ENCODE measurements at places on chromosomes 7 and 10.

DNA sequence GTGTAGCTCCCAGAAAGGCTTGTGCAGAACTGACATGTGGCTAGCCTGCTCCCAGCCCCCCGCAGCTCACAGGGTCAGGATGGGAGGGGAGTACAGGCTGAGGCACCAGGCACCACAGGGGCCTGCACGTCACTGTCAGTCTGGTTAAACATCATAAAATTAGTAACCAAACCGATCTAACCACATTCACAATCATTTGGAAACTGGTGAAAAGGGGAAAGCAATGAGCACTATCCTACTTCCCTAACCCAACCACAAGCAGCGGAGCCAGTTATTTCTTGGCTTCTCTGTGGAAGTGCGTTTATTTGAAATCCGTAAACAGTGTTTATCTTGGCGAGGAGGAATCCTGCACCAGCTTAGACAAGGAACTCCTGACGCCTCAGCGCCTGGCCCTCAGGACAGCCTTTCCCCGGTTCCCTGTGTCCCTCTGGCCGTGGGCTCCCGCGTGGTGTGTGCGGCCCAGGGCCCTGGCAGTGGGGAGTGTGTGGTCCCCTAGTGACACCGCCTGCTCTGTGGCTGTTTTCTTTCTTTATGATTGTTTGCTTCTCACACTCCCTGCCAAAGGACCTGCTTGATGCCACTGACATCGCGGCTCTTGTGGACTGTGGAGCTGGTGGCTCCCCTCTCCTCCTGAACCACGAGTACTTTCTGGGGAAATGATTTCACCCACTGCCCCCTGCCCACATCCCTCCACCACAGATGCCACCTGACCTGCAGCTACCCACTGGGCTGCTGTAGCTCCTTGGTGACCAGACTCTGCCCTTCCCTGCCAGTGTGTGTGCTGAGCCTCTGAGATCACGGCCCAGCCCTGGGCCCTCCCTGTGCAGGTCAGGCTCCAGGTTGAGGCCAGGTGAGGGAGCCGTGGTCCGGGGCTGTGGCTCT is 38.0 kb downstream of the INPP5A start:
- DNase-seq: peak; percentile 61

GRCh38 chr7:100965723-100966541 is 3.4 kb upstream of the MUC12 start:
- no peak for DNase-seq

DNA sequence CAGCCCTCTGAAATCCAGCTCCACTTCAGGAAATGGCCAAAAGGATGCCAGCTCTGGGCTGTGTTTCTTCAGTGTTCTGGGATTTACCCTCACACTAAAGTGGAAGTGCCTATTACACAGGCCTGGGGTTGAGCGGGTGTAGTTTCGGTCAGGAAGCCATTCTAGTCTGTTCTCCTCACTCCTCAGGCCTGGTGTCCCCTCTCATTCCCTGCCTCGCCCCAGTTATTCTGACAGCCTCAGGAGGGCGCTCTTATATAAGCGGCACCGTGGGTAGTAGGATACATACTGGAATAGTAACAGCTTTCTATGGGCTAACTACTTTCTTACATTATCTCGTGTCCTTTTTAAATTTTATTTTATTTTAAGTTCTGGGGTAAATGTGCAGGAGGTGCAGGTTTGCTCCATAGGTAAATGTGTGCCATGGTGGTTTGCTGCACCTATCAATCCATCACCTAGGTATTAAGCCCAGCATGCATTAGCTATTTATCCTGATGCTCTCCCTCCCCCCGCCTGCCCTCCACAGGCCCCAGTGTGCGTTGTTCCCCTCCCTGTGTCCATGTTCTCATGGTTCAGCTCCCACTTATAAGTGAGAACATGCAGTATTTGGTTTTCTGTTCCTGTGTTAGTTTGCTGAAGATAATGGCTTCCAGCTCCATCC is 12.2 kb upstream of the LGI1 start:
- DNase-seq: no peak

- no peak for DNase-seq
These were observed 55.8 kb downstream of the RBM17 start for GRCh38 chr10:6144406-6145165.

DNA sequence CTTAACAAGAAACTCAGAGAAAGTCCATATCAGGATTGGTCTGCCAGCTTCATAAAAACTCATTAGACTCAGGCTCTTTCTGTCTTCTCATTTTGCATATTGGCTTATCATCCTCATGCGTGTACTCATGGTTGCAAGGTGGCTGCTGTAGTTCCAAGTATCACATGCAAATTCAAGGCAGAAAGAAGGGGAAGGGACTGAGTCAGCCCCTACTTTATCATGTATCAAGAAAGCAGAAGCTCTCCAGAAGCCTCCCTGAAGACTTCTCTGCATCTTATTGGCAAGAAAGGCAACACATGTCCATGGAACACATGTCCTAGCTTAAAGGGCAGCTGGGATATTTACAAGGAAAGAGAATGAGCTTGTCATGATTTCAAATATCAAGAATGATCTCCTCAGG is 19.4 kb upstream of the EZH2 start:
- DNase-seq: no peak

DNA sequence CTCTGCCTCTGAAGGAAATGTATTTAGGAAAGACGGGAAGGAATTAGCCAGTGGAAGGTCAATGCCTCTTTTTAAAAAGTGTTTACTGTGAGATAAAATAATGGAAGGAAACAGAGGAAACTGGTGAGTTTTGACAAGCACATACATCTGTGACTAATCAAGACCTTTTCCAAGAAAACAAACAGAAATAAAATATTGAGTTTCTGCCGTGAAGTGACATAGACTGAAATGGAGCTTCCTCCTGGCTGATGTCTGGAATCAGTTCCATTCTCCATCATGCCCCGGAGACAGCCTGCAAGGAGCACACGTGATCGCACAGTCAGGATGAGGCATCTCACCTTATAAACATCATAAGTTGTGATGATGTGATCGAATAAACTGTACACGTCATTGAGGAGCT is 30.7 kb downstream of the TECTB start:
- DNase-seq: no peak

DNA sequence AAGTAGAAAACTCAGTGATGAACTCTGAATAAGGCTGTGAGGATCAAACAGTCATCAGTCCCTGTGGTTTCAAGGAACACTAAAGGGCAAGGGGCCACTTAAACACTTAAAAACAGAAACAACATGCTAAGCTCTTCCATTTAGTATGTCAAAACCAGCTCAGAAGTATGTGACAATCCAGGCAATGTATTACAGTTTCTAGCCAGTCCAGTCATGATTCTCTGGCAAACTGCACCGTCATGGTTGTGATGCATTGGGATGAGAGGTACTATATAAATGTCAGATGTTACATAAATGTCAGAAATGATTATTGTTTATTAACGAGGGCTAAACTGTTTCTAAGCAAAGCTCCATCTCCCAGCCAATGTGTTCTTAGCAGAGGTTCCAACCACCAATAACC is 4.7 kb upstream of the CREB5 start:
- no peak for DNase-seq

DNA sequence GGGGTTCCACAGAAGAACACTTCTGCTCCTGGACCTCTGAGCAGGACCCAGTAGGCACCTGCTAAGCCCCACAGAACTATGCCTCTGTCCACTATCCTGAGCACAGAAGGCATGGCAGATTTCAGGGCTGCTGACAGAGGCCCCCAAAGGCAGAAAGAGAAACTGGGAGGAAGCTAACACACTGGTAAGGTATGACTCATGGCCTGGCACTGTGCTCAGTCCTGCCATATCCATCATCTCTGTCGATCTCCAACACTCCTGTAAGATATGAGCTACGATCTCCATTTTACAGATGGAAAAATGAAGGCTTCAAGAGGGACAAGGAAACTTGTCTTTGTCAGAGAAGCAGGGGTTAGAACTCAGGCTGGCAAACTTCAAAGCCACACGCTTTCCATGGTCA is 62.2 kb downstream of the GRID1 start:
- no peak for DNase-seq

GRCh38 chr10:76333326-76333725 is 901.9 kb downstream of the LRMDA start:
- DNase-seq: no peak

DNA sequence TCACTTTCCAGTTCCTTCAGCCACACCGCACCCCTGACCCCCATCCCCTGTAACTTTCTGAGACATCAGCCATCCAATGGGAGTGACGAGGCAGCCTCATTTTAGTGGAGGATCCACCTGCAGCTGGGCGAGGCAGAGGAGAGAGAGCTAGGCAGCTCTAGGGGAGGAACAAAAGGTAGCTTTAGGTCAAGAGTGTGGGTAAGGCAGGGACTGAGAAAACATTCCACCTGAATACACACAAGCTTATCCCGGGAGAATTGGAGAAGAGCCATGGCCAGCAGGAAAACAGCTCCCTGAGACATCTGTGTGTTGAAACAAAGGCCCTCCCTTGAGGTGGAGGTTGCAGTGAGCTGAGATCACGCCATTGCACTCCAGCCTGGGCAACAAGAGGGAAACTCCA is 6.7 kb upstream of the KLRG2 start:
- no peak for DNase-seq

GRCh38 chr7:41219276-41219675 is 483.6 kb downstream of the INHBA start:
- DNase-seq: no peak
